ENCODE measurements at places on chromosomes 1 and 21.

GRCh38 chr1:174800216-174800851 is 199.4 kb upstream of the CACYBP start:
- no peak for DNase-seq

GRCh38 chr1:160251687-160252526 is 10.4 kb downstream of the DCAF8 start:
- no peak for DNase-seq

- no peak for DNase-seq
Measured at GRCh38 chr21:45724345-45724961, 80.9 kb downstream of the PCBP3 start.

DNA sequence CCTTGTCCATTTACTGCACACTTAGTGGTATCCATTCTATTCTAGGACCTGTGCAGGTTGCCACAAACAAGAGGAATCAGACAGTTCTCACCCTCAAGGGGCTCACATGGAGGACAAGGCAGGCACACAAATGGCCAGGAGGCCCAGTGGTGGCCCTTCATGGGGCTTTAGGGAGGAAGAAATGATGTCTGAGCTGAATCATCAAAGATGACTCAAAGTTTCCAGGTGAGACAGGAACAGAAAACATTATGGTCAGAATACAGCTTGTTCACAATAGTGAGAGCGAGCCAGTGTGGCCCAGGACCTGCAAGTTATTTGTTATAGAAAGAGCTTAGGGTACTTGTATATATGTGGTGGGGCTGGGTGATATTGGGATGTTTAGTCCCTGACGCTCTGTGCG is 26.4 kb downstream of the SHISAL2A start:
- DNase-seq: peak; percentile 6

DNA sequence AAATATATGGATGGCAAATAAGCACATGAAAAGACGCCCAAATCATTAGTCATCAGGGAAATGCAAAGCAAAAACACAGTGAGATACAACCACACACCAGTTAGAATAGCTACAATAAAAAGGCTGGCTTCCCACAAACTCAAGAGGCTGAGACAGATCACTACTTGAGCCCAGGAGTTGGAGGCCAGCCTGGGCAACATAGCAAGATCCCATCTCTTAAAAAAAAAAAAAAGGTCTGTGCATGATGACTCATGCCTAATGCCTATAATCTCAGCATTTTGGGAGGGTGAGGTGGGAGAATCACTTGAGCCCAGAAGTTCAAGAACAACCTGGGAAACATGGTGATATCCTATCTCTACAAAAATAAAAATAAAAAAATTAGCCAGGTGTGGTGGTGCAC is 19.8 kb downstream of the LDLRAD1 start:
- DNase-seq: no peak

DNA sequence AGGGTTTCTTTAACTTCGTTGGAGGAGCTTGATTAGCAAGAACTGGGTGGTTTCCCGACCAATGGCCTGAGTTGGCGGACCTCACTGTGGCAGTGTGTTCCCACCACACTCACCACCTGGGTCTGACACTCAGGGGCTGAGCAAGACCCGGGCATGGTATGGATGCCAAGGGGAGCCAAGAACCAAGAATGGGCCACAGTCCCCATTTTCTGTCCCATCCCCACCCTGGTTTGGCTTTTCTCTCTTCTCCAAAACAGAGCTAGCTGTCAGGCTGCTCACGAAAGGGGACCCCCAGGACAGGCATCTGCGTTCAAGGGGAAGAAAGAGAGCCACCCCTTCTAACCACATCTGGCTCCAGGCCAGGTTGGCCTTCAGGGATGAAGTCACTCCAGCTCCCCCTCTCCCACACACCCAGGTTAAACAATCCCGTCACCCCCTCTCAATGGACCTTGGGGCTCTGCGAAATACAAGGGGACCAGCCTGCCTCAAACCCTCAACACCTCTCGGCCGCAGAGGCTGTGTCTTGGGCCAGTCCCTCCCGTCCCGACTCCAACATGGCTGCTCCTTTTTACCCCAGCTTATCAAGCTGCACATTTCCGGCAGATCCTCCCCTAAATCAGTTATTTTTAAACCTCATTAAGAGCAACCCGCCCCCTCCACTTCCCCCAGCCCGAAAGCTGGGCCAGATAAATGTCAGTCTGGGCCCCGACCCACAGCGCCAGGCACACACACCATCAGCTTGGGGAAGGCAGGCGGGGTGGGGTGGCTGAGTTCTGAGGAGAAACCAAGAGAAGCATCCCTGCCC is 3.4 kb downstream of the TAGLN2 start:
- DNase-seq: no peak

DNA sequence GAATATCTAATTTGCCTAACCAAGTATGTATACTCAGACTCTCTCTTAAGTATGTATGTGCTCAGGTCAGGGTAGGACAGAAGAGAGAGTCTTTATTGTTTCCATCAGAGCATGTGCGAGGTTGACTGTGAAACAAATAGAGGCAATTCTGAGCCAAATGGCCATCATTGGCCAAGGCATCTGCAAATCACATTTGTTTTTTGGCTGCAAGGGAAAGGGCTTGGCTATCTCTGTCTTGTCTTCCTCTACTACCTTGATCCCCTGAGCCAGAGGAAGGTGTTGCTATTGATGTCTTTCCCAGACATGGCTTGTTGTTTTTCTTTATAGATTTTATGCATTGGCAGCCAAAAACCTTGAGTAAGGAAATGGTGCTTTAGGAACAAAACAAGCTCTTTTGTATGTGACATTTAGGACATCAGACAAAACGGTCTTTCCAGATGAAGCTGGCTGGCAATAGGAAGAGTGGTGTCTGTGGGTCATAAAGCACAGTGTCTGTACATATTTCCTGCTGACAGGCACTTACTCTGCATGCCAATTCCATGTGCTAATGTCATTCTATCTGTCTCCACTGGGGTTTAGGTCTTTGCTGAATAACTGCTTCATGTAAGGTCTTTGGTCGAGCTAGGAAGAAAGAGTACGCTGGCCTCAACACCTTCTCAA is 163.3 kb downstream of the BRINP2 start:
- no peak for DNase-seq

- DNase-seq: no peak
Measured at GRCh38 chr1:84008631-84009030, 9.7 kb upstream of the TTLL7 start.

GRCh38 chr1:153985341-153985912 is 712 bp downstream of the RAB13 start:
- DNase-seq: peak; percentile 39

- DNase-seq: no peak
Measured at GRCh38 chr1:158043232-158043631, 49.8 kb downstream of the KIRREL1 start.

- DNase-seq: no peak
Measured at GRCh38 chr1:193201021-193201420, 14.6 kb upstream of the B3GALT2 start.

- no peak for DNase-seq
Measured at GRCh38 chr1:119600976-119601375, 47.1 kb downstream of the ZNF697 start.

DNA sequence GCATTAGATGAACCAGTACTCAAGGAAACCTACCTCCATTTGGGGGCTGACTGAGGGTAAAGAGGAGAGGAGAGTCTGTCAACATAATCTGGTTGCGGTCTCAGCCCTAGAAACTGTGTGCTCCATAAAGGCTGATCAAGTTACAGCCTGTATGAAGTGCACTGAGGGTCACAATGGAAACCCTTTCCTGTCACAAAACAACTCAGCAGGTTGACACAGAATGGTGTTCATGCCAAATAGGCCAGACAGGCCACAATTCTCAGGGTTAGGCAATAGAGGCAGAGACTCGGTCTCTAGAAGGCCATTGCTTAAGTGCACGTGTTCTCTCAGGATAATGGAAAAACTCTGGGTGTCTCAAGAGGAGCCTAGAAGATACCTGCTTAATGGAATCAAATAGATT is 4.1 kb upstream of the ANKRD35 start:
- DNase-seq: no peak

GRCh38 chr21:34367320-34367935 is 3.6 kb downstream of the KCNE2 start:
- DNase-seq: no peak

- no peak for DNase-seq
Measured at GRCh38 chr1:92123868-92124267, 43.7 kb downstream of the BTBD8 start.

- no peak for DNase-seq
Measured at GRCh38 chr1:41955461-41956159, 36.9 kb upstream of the HIVEP3 start.

DNA sequence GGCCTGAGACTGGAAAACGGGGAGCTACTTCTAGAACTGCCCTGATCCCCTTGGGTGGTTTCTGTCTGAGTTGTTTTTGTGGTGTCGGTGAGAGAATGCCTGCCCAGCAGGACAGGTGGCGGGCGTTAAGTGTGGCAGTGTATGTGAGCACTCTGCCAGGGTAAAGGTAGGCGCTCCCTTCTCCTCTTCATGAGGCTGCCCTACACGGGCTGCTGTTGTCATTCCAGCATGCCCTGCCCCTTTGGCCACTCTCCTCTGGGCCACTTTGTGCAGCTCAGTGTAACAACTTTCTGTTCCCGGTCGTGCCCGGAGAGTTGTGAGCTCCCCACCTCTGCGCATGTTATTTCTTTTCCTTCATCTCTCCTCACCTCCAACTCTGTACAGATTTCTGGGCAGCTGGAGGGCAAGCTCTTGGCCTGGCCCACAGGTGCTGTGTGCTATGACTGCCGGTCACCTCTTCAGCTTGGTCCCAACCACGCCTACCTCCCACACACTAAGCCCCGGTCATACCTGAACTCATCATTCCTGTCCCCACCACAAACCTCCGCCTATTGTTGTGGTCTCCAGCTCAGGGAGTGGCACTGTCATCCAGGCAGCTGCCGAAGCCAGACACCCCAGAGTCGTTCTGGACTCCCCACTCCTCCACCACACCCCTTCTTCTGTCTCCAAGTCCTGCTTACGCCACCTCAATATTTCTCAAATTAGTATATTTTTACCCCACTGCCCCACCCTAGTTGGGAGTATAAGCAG is 69.0 kb downstream of the GADD45A start:
- DNase-seq: no peak

GRCh38 chr1:77539519-77540142 is 142.8 kb downstream of the ZZZ3 start:
- no peak for DNase-seq

DNA sequence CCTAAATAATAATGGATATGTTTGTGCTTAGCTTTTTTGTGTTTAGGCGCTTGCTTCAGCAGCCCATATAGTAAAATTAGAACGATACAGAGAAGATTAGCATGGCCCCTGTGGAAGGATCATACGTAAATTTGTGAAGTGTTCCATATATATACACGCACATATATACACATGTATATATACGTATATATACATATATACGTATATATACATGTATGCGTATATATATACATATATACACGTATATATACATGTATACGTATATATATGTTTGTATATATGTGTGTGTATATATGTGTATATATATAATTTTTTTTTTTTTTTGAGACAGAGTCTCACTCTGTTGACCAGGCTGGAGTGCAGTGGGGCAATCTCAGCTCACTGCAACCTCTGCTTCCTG is 17.4 kb downstream of the SNX27 start:
- no peak for DNase-seq

DNA sequence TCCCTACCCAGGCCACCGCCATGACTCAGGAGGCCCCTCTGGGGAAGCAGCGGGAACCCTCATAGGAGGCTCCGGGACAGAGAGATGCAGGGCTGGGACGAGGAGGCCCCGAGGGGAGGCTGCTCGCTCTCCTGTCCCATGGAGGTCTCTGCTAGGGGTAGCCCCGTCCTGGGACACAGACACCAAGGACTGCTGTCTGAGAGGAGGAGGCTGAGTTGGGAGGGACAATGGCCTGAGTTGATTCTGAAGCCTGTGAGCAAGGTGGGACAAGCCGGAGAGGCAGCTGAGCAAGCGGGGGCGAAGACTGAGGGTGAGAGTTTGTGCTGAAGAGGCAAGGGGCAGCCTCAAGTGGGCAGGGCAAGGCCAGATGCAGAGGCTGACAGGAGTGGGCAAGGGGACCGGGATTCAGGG is 17.4 kb downstream of the SLC27A3 start:
- no peak for DNase-seq

DNA sequence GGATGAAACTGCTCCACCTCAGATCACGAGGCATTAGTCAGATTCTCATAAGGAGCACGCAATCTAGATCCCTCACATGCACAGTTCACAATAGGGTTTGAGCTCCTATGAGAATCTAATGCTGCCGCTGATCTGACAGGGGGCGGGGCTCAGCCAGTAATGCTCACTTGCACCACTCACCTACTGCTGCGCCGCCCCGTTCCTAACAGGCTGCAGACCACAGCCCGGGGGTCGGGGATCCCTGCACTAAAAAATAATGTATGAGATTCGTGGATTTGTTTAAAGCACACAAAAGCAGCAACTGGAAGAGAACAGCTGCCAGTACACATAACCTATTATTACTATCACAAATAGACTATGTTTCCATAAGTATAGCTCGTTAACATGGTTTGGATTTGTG is 72.9 kb downstream of the HLCS start:
- DNase-seq: no peak

DNA sequence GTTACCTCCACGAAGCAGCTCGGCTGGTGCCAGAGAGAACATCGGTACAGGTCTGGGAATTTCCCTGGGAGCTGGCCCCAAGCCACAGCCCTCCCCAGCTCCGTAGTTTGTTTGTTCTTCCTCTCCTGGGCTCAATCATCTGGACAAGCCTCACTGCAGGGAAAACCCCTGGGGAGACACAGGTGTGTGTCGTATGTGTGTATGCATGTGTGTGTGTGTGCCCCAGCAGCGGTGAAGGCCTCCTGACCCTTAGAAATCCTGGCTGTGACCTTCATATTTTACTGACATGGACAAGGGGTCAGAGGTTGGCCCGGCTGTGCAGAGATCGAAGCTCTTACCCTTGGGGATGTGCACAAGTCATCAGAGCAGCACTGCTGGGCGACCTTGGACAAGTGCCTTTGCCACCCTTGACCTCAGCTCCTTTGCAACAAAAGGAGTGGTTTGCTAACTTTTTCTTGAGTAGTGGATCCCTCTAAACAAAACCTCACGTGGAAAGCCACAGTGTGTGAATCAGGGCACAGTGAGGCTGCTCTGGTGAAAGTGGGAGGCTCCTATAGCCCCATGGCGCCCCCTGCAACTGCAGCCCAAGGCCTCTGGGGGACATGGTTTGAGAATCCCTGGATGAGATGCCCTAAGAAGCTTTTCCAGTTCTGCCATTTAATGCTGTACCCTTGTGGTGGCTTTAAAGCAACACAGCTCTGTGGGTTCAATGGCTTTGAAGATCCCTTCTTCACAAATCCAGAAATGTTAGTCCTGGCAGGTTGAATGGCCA is 12.3 kb upstream of the IL22RA1 start:
- DNase-seq: no peak

Data from activated CD8-positive, alpha-beta memory T cell treated with anti-CD3 and anti-CD28 coated beads for 48 hours (primary cell).